ENCODE measurements at places on chromosomes 2 and 18. TPM values are rescaled to one million over a fixed set of nuclear protein-coding genes. Genes with fewer than 3 reads are reported as not detected.

The COL5A2 gene
- 0.10 TPM for polyA plus RNA-seq

The RNU2-63P gene
- polyA plus RNA-seq, result not detected

The COL6A3 gene
- polyA plus RNA-seq, result 1.8 TPM

The FAM124B gene
- not detected for polyA plus RNA-seq

The UGT1A10 gene
- polyA plus RNA-seq, result not detected

The ALK gene
- not detected for polyA plus RNA-seq

The STAT4 gene
- polyA plus RNA-seq, result 75.8 TPM

The TMEM178A gene
- polyA plus RNA-seq, result 0.11 TPM

The DQX1 gene
- polyA plus RNA-seq, result not detected

The SNTG2 gene
- 0.94 TPM for polyA plus RNA-seq

The VWC2L gene
- not detected for polyA plus RNA-seq

The EGR4 gene
- not detected for polyA plus RNA-seq

Measured in naive thymus-derived CD8-positive, alpha-beta T cell (primary cell).